AG04449 (cell line): ENCODE measurements at places on chromosomes 12 and 14.
A peak's percentile ranks its signal among the peaks of the same experiment; 100 is the strongest.

- no peak for DNase-seq
Measured at GRCh38 chr14:55438066-55438683, 2.2 kb downstream of the TBPL2 start.

- no peak for DNase-seq
Measured at GRCh38 chr12:47141459-47141858, 61.7 kb upstream of the AMIGO2 start.

DNA sequence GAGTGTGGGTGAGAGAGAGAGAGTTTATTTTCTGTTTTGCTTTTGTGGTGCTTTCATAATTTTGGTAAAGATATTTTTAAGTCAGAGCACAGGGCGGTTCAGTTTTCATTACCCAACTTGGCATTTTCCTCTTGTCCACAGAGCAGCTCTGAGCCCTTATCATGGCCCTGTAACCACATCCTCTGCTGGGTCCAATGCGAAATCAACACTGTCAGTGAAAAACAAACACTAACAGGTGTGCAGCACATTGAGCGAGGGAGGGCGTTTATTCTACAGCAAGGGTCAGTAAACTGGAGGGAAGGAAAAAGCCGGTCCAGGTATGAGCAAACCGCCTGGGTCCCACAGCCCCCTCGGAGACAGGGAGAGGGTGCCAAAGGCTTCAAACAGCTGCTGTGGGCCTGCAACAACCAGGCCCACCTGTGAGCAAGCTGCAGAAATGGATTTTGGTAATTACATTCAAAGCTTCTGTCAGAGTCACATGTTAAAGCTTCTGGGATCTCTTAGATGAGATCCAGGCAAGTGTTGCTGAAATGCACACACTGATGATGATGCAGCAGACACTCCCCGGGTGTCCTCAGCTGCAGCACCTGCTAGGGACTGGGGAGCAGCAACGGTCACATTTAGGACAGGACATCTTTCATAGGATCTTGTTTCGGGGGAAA lies 132.7 kb upstream of the DYRK2 start:
- no peak for DNase-seq

DNA sequence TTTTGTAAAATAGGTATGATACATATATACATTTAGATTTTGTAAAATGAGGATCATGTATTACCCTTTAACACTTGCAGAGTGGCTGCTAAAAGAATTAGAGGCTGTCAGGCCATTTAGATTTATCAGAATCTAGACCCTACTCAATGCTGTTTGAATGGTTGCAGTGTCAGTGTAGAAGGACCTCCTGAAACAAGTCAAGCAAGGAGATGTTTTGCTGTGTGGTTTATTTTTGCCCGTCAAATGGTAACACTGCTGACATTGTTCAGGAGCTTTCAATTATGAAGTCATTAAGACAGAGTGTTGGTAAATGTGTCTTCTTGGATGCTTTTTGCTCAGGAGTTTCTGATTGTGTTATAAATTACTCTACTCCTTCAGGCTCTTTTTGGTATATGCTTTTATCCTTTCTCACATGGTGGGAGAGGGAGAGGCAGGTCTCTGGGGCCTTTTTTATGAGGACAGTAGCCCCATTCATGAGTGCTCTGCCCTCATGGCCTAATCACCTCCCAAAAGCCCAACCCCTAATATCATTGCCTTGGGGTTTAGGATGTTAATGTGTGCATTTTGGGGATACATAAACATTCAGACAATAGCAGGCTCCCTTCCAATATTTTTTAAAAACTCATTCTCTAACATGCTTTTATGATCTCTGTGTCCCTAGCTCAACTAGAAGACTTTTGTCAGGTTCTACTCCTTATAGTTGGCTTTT lies 16.5 kb downstream of the EID3 start:
- DNase-seq, result no peak

DNA sequence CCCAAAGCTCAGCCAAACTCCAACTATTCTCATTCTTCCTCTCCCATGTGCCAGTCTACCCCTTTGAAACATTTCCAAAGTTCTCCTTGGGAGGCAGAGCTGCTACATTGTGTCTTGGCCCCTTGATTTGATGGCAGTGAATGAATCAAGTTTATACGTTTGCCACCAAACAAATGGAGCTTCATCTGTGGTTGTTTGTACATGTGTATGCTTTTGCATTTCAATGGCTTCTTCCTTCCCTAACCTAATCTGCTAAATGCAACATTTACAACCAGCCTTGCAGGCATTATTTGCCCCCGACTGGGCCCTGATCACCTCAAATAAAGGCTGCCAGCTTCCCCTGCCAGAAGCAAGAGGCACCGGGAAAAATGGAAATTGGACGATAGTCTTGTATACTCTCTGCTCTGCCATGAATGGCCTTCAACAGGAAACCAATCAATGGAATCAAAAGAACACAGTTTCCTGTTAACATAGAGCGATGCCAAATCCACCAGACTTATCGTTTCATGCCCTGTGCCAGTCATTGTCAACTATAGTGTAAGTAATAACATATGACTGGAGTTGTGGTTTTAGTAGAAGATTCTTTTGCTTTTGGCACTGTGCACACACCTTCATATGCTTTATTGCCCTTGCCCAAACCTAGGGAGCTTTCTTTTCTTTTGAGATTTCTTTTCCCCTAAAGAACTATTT lies 97.8 kb downstream of the TMEM30B start:
- DNase-seq, result no peak

GRCh38 chr14:99315197-99315596 lies 43.2 kb upstream of the BCL11B start:
- no peak for DNase-seq

DNA sequence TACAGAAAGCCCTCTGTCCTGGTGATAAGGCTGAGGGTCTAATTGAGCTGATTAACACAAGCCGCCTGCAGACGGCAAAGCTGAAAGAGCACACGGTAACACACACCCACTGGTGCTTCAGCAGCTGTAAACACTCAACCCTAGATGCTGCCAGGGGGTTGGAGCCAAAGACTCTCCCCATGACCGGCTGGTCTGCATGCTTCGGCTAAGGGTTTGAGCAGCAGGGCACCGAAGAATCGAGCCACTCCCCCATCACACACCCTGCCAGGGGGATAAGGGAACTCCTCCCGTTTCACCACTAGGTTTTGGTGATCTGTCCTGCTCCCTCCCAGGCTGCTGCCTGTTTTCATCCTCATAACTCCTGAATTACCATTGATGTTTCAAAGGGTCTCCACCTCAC lies 141.0 kb upstream of the OVCH1 start:
- no peak for DNase-seq

GRCh38 chr12:118980407-118981014 lies 830 bp upstream of the SRRM4 start:
- DNase-seq, result no peak

DNA sequence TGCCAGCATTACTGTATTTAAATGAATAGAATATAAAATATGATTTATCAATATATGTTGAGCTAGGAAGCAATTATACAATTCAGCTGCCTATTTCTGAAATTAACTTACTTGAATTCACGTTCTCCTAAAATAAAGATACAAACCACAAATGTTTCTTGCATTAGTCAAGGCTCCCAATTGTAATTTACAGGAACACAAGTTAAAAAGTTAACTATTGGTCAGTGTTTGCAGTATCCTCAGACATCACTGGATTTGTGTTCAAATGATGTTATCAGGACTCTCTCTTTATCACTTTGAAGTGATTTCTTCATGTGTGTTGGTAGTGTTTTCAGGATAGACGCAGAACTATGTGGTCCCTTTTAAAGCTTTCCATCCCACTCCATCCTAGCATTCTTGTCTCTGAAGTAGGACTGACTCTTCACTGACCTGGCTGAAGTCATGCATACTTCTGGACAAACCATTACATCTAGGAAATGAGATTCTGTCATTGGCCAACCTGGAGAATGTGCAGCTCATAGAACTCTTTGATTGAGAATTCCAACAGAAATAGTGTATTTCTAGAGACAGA lies 156.1 kb downstream of the KICS2 start:
- DNase-seq, result peak; percentile 36

DNA sequence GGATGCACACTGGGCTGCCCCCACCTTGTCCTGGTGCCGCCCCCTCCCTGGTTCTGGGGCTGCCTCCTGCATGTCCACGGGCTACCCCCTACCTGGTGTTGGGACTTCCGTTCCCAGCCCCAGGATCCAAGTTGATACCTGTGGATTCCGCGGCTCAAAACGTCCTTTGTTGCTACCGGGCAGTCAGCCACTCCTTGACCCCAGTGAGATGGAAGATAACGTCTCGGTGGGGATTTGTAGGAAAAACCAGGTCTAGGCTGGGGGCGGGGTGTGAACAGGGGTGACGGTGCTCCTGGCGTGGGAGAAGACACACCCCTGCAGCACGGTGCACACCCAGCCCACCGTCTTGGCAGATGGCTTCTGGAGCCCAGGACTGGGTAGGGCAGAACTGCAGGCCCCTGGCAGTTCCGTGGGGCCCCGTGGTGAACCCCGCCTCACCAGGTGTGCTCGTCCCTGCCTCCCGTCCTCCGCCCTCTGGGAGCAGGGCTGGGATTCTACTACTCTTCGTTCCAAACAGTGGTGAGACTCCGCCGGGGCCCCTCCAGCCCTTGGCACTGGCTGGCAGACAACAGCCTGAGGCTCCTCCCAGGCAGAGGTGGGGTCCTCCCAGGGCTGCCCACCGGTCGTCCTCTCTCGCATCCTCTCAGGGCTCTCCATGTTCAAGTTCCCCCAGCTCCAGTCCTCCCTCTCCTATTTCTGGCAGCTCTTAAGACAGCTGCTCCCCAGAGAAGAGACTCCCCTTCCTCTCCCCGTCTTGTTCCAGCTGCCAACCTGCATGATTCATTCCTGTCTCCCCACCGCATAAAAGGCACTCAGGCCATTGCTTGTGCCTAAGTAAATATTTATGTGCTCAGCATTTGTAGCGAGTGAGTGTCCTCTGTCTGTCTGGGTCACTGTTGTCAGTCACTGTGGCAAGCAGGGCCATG lies 75.5 kb downstream of the FBXL14 start:
- peak; percentile 29 for DNase-seq

DNA sequence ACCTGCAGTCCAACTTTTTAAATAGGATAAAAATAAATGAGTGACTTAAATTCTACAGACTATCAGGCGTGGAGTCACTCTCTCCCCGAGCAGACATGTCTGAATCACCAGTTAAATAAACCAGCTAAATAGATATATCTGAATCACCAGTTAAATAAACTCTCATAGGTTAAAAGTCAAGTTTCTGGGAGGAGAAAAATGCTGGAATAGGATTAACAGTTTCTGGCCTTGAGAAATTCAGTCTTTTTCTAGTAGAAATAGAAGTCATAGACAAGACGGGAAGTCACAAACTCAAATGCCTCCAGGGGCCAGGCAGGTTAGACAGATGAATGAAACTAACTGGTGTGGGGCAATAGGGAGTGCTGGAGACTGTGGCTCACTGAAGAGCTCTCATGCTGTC lies 258.6 kb upstream of the TMEM132C start:
- peak; percentile 70 for DNase-seq

GRCh38 chr12:28882444-28882843 lies 266.6 kb upstream of the FAR2 start:
- DNase-seq, result no peak

DNA sequence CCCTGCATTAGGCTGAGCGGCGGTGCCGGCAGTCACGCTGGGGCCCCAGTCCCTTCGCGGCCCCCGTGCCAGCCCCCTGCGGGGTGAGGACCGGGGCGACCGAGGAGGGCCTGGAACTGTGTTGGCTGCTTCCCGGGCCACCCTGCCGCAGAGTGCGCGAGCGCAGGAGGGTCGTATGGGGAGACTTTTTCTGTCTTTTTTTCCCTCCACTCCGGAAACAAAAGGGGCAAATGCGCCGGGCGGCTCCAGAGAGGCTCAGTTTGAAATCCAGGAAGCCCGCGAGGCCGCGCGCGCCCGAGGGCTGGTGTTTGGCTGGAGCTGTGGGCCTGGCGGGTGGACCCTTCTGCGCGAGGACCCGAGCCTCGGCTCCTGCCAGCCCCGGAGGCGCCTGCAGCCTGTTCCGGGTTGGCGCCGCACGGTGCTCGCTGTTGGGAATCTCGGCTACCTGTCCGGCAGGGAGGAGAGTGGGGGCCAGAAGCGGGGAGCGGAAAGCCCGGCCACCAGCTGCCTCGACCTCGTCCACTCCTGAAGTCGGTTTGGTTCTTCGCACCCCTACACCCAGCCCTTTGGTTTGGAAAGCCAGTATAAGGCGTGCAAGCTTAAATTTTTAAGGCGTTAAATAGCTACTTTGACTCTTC lies 638 bp downstream of the PLEKHG3 start:
- DNase-seq, result no peak

DNA sequence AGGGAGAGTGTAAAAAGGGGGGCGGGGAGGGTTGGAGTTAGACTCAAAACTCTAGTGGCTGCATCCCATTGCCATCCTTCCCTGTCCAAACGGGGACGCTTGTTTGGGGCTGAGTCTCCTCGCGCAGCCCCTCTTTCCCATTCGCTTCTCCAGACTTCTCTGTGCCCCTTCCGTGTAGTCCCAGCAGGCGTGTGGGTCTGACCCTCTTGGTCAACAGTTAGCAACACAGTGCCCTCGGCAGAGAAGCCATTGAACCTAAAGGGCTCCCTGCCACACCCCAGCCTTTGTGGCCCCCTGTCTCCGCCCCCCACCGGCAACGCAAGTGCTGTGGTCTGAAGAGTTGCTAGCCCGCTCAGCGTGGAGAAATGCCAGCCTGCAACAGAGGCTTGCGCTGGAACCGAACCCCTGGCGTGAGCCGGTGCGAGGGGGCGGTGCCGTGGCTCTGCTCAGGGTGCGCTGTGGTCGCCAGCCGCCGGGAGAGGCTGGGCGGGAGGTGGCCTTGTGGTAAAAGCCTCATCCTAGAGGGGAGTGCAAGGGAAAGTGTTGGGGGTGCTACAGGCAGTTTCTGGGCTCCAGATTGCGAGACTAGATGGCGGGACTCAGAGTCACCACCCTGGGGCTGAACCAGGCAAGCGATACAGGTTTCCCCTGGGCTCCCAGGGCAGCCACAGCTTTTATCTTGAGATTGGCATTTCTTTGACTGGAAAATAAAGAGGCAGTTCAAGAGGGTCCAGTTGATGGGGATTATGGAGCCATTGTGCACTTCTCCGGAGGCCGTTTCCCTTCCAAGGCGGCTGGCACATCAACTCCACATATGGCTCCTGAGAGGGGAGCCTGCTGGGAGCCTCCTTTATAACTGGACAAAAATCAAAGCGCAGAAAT lies 2.1 kb downstream of the PLXNC1 start:
- no peak for DNase-seq

DNA sequence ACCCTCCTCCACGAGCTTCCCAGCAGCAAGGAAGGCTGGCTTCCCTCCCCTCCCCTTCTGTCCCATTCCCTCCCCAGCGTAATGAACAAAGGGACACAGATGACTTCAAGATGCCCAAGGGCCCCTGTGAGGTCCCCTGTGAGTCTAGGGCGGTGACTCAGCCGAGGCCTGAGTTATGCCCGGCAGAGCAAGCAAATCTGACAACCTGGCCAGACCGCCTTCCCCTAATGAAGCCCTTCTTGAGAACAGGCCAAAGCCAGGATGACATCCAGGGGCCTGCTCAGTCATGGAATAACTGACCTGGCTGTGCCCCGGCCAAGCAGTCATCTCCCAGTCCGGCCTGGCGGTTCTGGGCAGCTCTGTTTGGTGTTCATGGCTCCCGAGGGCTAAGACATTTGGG lies 89.2 kb downstream of the DICER1 start:
- no peak for DNase-seq

- no peak for DNase-seq
Measured at GRCh38 chr12:119742700-119743099, 74.8 kb downstream of the PRKAB1 start.

GRCh38 chr14:61516964-61517653 lies 178.2 kb upstream of the HIF1A start:
- DNase-seq, result no peak
